DMS153 (cell line): ENCODE measurements at places on chromosomes 12 and 14.

- no peak for DNase-seq
These were observed 3.0 kb downstream of the PIP4P1 start for GRCh38 chr14:20458031-20458789.

GRCh38 chr12:113345318-113345717 lies 10.4 kb upstream of the SLC8B1 start:
- DNase-seq, result no peak

- no peak for DNase-seq
These were observed 54.3 kb downstream of the SCARB1 start for GRCh38 chr12:124809391-124809790.

DNA sequence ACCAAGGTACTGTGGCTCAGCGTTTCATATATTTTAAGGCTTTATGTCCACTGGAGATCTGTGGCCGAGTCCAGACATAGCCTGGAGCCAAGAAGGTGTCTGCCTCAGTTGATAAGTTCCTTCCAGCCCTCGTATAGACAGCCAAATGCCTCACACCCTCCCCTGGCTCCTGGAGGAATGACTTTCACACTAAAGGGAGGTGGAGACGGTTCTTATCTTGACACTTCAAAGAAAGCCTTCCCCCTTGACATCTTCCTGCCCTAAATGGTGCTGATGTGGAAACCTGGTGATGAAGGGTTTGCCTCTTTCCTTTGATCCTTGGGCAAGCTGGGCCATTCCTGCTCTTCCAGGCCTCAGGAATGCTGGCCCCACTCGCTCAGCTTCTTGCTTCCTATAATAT lies 474.8 kb upstream of the TBX3 start:
- no peak for DNase-seq
